A172 (cell line): ENCODE measurements at places on chromosomes 12 and 14.

GRCh38 chr12:100566887-100567637 lies 6.4 kb upstream of the GAS2L3 start:
- DNase-seq, result no peak

- no peak for DNase-seq
Observed at GRCh38 chr12:25123126-25123525, 71.8 kb downstream of the DNAI7 start.

GRCh38 chr14:97806891-97807290 lies 1009.7 kb downstream of the VRK1 start:
- DNase-seq, result no peak

DNA sequence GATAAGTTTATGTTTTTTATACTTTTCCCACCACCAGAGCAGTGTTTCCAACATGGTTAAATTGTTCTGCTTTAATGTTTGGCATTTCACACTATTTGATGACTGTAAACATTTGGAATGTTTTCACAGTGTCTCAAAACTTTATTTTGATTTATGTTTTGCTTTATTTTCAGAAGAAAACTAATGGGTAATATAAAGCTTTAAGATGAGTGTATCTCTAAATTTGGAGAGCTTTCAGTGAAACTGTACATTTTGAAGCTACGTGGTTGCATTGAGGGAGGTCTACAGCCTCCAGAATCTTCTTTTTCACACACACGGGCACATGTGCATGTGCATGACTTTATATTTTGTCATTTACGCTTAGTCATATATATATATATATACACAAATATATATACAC lies 10.7 kb downstream of the BICD1 start:
- peak; percentile 11 for DNase-seq

- no peak for DNase-seq
Observed at GRCh38 chr12:95291501-95291900, 73.9 kb downstream of the VEZT start.

DNA sequence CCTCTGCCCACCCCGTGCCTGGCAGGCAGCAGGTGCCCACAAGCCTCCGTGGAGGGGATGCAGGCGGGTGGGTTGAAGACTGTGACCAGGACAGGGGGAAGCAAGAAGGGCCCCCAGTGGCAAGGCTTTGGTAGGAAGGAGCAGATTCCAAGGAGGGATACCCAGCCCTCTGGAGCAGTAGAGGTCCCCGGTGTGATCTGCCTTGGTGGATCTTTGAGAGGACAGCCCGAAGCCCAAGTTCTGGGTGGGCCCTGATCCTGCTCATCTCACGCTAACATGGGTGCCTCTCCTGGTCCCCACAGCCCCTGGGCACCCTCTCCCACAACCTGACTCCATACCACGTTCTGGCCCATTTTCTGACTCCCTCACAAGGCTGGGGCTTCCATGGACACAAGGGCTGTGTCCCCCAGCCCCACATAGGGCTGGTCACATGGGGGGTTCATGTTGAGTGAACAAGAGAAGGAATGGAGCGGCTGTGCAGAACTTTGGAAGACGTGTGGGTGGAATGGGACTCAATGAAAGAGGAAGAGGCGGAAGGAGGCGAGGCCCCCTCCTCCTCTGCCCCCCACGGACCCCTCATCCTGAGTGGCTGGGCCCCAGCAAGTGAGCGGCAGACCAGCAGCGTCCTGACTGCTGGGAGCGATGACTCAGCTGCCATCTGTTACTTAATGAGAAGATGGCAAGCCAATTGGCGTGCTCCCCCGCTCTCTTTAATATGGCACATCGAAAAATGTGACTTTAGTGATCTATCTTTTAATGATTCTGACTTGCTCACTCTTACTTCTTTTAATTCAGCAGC lies 77.0 kb upstream of the BCL11B start:
- no peak for DNase-seq

- no peak for DNase-seq
Observed at GRCh38 chr12:46265102-46265501, 3.7 kb downstream of the SLC38A1 start.

DNA sequence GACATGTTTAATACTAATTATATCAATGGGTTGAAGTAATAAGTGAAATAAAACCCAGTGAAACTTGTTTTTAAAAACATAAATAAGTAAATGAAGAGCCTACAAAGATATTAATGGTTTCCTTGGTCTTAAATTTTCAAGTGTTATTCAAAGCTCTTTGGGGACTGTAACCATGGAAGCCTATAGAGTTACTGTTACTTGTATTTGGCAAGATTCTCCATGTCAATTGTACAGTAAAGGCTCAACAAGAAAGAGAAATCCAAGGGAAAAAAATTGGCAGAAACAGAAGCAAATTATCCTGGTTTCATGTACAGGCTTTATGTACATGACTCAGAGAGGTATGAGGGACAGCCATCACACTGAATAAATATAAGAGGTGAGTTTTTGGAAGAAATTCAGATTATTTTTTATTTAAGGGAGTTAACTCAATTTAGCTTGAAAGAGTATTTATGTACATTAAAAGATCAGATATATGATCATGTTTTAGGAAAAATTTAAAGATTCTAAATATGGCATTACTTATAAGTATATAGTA lies 151.1 kb upstream of the HMGA2 start:
- no peak for DNase-seq

- DNase-seq, result no peak
Observed at GRCh38 chr14:52917735-52918134, 33.1 kb downstream of the FERMT2 start.

- DNase-seq, result no peak
Observed at GRCh38 chr14:91008759-91009409, 51.6 kb downstream of the RPS6KA5 start.

GRCh38 chr12:44689587-44689986 lies 186.5 kb downstream of the NELL2 start:
- DNase-seq, result no peak

GRCh38 chr12:130770413-130771028 lies 54.4 kb upstream of the RIMBP2 start:
- no peak for DNase-seq

DNA sequence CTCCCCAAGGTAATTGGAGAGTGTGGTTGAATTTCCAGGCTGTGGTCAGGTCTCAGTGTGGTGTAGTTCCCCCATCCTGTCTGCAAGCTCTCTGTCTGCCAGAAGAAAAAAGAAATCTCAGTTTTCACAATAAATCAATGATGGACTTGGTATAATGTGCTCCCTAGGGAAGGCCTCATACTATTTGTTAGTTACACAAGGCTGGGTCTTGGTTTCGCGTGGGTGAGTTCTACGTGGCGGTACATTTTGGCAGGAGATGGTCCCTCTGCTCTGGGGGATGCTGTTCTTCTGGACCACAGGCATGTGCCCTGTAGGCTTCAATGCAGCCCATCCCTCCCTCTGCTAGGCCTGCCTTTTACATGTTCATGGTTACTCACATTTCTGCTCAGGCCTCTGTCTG lies 206.4 kb upstream of the PELI2 start:
- DNase-seq, result no peak

- peak; percentile 29 for DNase-seq
Observed at GRCh38 chr12:95838125-95838524, 20.6 kb upstream of the SNRPF start.

DNA sequence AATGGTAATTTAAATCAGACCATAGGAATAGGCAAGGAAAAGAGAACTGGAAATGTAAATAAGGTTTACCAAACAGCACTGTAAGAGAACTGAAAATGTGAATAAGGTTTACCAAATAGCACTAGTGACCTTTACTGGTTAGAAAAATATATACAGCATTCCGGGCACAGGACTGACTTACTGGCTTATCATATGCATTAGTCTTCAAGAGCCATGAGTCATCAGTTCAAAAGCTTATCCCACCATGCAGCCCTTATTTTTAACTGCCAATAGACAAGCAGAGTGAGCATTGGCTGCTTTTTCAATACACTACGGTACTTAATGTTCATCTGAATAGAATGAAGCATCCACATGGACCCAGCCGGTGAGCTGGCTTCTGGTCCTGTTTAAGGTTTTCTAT lies 13.0 kb upstream of the NELL2 start:
- DNase-seq, result peak; percentile 13

- no peak for DNase-seq
Observed at GRCh38 chr12:97168804-97169203, 261.7 kb downstream of the NEDD1 start.

DNA sequence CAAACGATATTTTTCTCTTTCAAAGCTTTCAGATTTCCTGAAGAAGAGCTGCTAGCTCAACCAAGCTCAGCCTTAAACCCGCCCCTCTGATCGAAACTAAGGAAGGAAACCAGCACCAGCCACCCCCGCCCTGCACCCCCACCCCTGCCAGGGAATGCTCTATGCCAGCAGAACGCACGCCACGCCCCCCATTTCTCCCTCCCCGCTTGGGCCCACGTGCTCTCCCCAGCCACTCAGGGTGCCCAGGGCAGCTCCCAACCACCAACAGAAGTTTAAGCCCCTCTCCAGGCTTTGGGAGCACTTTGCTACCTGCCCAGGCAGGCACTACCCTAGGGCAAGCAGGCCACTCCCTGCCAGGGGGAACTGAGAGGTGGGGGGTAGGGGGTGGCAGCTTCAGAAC lies 18.8 kb upstream of the KRT78 start:
- no peak for DNase-seq

GRCh38 chr12:7499636-7500035 lies 3.9 kb downstream of the CD163 start:
- DNase-seq, result no peak

- peak; percentile 56 for DNase-seq
Observed at GRCh38 chr12:65335021-65335714, 56.7 kb downstream of the MSRB3 start.

GRCh38 chr12:92002673-92003382 lies 142.8 kb downstream of the BTG1 start:
- DNase-seq, result no peak

GRCh38 chr14:71049435-71050133 lies 142.3 kb downstream of the PCNX1 start:
- DNase-seq, result no peak

DNA sequence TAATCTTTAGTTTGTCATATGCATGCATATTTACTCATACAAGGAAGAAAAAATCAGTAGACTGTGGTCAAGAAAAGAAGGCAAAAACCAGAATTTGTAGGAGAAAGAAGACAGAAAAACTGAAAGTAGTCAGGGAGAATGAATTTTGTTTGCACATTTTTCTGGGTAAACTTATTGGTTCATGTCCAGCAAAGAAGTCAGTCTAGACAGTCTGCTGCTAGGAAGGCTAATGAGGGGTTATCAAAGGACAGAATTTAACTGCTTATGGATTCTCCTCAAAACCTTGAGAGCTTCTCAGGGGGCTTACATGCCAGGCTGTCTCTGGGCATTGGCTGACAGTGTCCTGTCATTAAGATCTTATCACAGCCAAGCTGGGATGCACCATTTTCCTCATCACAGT lies 293.9 kb downstream of the RPAP3 start:
- no peak for DNase-seq
